WTC11 (cell line): ENCODE measurements at places on chromosomes 4 and X.

- H3K27ac ChIP-seq = no peak within 1 kb of the TSS
- H3K27me3 ChIP-seq = no peaks in the 10 kb centered on the region
- H3K36me3 ChIP-seq = no peaks in the 10 kb centered on the region
- H3K4me3 ChIP-seq = no peak within 1 kb of the TSS
- DNase-seq = no peak
- H3K4me1 ChIP-seq = peaks cover 2% of the 10 kb centered on the region
Measured at GRCh38 chr4:39032218-39033085, at the start of gene TMEM156. TMEM156 (minus strand) TSS chr4:39032409; CDS start chr4:39032313, 96 bp downstream.

DNA sequence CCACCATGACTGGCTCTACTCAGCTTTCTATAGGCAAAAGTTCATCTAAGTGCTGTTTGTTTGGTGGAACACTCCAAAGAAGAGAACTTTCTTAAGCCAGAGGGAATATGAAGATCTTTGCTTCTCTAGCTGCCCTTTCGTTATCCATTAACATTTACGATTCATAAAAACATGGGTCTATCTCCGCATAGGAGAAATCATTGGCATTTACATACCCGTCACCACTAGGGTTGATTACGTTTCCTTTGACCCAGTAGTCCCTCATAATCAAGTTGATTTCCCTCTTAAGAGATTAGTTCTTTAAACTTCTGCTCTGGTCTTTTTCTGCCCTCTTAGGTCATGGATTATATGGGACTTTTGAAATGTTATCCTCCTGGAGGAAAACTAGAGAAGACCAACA lies 57.5 kb downstream of the PTCHD1 start:
- no peak overlapping the region for H3K27ac ChIP-seq
- no peak overlapping the region for H3K4me3 ChIP-seq

DNA sequence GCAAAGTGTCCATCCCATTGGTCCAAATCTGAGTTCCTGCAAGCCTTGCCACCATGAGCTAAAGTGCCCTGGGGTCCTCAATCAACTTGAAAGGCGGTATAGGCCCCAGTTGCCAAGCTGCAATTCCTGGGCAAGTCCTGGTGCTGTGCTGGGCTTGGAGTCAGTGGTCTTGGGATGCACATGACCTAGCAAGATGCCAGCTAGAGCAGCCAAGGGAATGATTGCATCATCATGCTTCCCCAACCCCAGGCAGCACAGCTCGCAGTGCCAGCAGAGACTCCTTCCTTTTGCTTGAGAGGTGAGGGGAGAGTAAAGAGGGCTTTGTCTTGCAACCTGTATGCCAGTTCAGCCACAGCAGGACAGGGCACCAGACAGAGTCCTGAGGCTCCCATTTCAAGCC lies 50.5 kb downstream of the KCNIP4 start:
- H3K27ac ChIP-seq = no peak overlapping the region
- no peak for DNase-seq
- H3K36me3 ChIP-seq = peaks cover 8% of the 10 kb centered on the region; the same call in 1 of the 2 replicates
- no peak overlapping the region for H3K4me3 ChIP-seq
- H3K4me1 ChIP-seq = no peaks in the 10 kb centered on the region

- H3K36me3 ChIP-seq = peaks cover 24% of the 10 kb centered on the region
- H3K4me3 ChIP-seq = no peak overlapping the region
- peaks cover 3% of the 10 kb centered on the region; the same call in 1 of the 2 replicates for H3K4me1 ChIP-seq
- H3K27ac ChIP-seq = no peak overlapping the region
Measured at GRCh38 chr4:102477657-102478056, 23.5 kb upstream of the NFKB1 start.

GRCh38 chr4:38921151-38921550 lies 53.5 kb downstream of the FAM114A1 start:
- no peak for DNase-seq
- H3K36me3 ChIP-seq = peaks cover 3% of the 10 kb centered on the region
- no peak overlapping the region for H3K27ac ChIP-seq
- H3K27me3 ChIP-seq = no peaks in the 10 kb centered on the region

GRCh38 chrX:12709047-12709446 lies 82.2 kb upstream of the PRPS2 start:
- H3K4me3 ChIP-seq = no peak overlapping the region
- H3K36me3 ChIP-seq = no peaks in the 10 kb centered on the region
- H3K27me3 ChIP-seq = no peaks in the 10 kb centered on the region
- no peak overlapping the region for H3K27ac ChIP-seq
- peak; percentile 72 for DNase-seq

DNA sequence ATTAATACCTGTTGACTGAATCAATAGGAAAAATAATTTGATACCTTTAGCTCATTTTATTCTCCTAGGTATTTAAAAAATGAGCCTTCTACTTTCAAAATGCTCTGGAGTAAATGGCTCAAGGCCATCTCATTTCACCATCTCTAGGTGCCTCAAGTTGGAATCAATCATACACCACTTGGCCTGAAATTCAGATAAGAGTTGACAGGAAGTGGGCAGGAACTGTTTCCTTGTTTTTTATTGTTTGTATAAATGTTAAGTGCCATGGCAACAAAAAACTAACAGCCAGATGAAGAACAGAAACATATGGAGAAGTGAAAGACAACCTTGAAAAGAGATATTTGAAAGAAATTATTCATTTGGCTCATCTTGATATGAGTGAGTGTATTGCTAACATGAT lies 12.4 kb downstream of the LIMCH1 start:
- no peaks in the 10 kb centered on the region for H3K36me3 ChIP-seq
- no peaks in the 10 kb centered on the region for H3K27me3 ChIP-seq
- no peak overlapping the region for H3K4me3 ChIP-seq
- no peak for DNase-seq
- H3K4me1 ChIP-seq = 0 out of 2 replicates have a peak, but pooled peaks cover 3% of the 10 kb centered on the region

DNA sequence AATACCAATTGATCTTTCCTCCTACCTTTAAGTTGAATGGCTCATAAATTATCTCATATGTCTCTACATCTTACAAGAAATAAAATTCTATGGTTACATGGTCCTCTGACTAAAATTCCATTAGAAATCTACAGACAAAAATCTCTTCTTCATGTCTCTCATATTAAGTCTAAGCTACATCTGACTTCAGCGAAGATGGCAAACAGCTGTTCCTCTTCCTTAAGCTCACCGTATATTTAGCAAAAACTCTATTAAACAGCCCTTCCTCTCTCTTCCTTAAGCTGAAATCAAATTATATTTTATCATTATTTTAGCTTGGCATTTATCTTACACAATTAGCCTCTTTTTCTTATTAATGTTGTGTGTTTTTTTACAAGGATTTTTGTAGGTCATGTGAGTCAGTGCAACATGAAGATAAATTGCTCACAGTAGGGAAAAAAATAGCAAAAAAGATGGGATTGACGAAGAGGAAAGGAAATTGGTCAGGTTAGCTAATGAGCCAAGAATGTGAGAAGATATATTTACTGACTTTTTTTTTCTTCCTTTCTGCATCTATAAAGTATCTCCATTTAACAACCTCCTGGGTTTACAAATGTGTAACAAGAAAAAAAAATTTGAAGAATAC lies 2412.8 kb downstream of the ARAP2 start:
- no peak overlapping the region for H3K4me3 ChIP-seq
- H3K27me3 ChIP-seq = no peaks in the 10 kb centered on the region
- peaks cover 2% of the 10 kb centered on the region; the same call in 1 of the 2 replicates for H3K36me3 ChIP-seq

DNA sequence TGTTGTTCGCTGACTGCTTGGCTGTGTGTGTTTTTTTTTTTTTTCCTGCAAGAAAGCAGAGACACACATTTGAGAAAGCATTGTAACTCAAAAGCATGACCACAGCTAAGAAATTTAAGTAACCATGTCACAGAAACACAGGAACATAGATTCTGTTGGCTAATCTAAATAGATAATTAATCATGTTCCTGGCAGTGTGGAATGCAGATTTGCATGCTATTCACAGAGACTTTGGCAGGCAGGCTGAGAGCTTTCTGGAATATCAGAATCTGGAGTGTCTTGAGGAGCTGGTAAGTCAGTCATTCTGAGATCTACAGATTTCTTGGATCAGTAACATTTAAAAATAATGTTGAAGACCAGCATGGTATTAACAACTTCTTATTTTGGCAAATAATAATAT lies 33.2 kb upstream of the SMS start:
- DNase-seq = no peak
- no peaks in the 10 kb centered on the region for H3K27me3 ChIP-seq
- no peak overlapping the region for H3K4me3 ChIP-seq
- H3K27ac ChIP-seq = no peak overlapping the region
- peaks cover 24% of the 10 kb centered on the region for H3K4me1 ChIP-seq
- H3K36me3 ChIP-seq = no peaks in the 10 kb centered on the region

GRCh38 chr4:184011826-184012380 lies 106.8 kb downstream of the STOX2 start:
- peaks cover 45% of the 10 kb centered on the region for H3K36me3 ChIP-seq
- no peak for DNase-seq
- H3K27me3 ChIP-seq = no peaks in the 10 kb centered on the region
- no peak overlapping the region for H3K27ac ChIP-seq
- H3K4me1 ChIP-seq = peaks cover 7% of the 10 kb centered on the region

GRCh38 chrX:136999024-136999423 lies 34.8 kb downstream of the GPR101 start:
- H3K4me1 ChIP-seq = no peaks in the 10 kb centered on the region
- H3K27me3 ChIP-seq = no peaks in the 10 kb centered on the region
- DNase-seq = no peak
- no peak overlapping the region for H3K27ac ChIP-seq
- peaks cover 7% of the 10 kb centered on the region; the same call in 1 of the 2 replicates for H3K36me3 ChIP-seq

GRCh38 chrX:12329476-12329875 lies 191.2 kb downstream of the FRMPD4 start:
- DNase-seq = no peak
- H3K4me3 ChIP-seq = no peak overlapping the region
- H3K4me1 ChIP-seq = peaks cover 9% of the 10 kb centered on the region
- no peaks in the 10 kb centered on the region for H3K36me3 ChIP-seq

DNA sequence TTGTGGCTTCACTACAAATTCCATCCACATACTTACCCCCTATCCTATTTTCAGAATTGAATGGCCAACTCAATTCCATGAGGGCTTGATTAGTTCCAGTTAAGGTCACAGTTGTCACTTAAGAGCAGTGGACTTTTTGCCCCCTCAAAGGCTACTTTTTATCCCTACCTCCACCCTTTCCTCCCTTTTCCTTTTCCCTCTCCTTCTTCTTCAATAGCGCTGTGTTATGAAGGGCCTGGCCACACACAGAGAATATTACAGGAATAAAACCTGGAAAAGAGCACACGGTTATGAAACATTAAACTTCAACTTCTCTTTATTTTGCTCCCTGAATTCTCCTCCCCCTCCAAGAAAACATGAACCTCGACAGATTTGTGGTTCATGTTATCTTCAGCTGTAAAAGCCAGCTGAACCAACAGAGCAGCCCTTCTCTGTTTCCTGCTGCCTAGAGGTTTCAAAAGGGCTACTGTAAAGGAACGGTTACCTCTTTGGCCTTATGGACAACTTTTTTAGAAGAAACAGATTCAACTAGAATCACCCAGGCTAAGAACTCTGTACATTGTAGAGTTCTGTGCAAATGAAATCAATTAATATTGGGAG lies 87.0 kb upstream of the RPL34 start:
- no peak for DNase-seq
- H3K4me3 ChIP-seq = no peak overlapping the region
- H3K27me3 ChIP-seq = peaks cover 3% of the 10 kb centered on the region; the same call in 1 of the 2 replicates

DNA sequence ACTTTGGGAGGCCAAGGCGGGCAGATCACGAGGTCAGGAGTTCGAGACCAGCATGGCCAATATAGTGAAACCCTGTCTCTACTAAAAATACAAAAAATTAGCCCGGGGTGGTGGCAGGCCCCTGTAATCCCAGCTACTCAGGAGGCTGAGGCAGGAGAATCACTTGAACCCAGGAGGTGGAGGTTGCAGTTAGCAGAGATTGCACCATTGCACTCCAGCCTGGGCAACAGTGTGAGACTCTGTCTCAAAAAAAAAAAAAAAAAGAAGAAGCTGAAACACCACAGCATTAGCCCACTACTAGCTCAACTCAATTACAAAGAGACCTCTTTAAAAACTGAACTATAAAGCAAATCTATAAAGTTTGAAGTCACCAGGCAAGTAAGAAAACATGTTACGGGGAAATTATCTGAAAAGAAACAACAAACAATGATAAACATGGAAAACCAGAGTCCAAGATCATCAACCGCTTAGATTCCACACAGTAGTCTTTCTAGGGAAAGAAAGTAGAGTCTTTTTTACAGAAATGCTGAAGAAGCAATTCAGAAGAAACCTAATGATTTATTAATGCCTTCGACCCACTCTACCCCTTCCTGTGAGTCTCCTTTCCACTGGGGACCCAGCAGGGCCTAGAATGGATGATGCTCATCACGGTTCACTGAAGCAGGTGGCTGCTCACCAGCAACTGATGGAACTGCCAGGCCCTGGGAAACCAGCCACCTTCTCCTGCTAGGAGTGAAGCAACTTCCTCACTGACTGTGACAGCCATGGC lies 6.6 kb downstream of the SAT1 start:
- no peak overlapping the region for H3K4me3 ChIP-seq
- DNase-seq = no peak
- H3K27me3 ChIP-seq = no peaks in the 10 kb centered on the region
- H3K36me3 ChIP-seq = peaks cover 16% of the 10 kb centered on the region
- H3K4me1 ChIP-seq = peaks cover 13% of the 10 kb centered on the region
- H3K27ac ChIP-seq = no peak overlapping the region

- DNase-seq = no peak
- H3K27me3 ChIP-seq = no peaks in the 10 kb centered on the region
- peaks cover 3% of the 10 kb centered on the region; the same call in 1 of the 2 replicates for H3K36me3 ChIP-seq
- peak overlapping the region; percentile 80 for H3K27ac ChIP-seq
Measured at GRCh38 chrX:24167719-24168472, 18.4 kb downstream of the ZFX start.

DNA sequence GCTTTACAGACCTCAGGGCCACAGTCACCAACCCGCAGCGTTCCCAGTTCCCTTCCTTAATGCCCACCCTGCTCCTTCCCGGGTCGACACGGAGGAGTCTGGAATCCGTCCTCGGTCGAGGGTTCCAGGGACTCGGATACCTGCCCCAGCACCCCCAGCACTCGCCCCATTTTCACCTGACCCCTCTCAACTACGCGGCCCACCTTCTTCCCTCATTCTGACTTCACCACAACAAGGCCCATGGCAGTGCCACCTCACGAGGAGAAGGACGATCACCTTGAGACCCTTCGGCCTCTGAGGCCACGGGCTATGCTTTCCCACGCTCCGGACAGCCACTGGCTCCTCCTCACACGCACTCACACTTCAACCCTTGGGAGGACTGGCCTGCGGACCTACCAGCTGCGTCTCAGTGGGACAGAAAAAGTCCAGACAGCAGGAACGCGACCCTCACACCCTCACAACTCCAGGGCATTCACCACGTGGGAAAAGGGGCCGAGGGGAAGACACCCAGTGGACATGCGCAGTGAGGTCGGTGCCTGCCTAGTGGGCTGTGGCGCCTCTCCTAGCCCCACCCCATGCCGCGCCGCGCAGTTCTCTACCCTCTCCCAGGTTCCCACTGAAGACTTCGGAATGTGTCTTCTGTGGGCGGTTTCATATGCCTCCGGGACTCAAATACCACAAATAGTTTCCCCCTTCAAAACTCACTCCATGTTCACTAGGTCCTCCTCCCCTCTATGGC lies at the start of gene XAGE3:
Gene XAGE3 (minus strand): TSS at position 474 of the 739 bp plus-strand sequence. CDS start 950 bp downstream, outside the sequence.
- no peaks in the 10 kb centered on the region for H3K4me1 ChIP-seq
- no peak within 1 kb of the TSS for H3K4me3 ChIP-seq
- no peak for DNase-seq
